ENCODE measurements at places on chromosomes 11 and 22. TPM values are rescaled to one million over a fixed set of nuclear protein-coding genes. Genes with fewer than 3 reads are reported as not detected.
A peak's percentile ranks its signal among the peaks of the same experiment; 100 is the strongest.

DNA sequence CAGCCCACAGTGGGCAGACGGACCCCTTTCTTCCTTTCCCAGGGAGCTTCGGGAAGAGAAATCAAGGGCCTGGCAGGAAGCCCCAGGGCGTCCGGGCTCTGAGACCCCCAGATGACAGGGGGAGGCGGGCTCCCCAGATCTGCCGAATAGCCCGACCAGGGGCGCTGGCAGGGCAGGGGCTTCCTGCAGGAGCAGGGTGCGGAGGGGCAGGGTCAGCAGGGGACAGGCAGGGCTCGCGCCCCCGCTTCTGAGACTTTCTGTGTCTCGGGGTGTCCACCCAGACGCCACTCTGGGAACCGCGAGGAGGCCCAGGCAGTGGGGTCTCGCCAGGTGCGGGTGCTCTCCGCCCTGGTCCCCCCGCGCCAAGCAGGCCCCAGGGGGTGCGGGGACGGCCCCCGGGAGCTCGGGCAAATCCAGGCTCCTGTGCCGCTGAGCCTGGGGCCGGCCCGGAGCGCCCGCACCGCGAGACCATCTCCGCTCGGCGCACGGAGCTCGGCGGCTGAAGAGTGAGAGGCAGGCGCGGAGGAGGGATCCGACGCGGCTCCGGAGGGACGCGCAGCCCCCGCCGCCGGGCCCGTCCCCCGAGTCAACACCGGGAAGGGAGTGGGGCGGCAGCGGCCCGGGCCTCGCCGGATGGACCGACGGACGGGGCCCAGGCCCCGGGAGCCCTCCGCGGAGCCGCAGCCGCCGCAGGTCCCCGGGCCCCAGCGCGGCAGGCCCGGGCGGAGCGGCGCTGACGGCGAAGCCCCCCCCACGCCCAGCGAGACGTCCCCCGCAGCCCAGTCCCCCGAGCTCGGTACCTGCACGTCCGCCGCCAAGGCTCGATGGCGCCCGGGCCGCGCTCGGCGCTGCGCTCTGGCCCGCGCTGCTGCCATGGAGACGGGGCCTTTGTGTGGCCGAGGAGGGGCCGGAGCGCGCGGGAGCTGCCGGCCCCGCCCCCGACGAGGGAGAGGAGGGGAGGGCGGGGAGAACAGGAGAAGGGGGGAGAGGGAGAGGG, at the start of gene PLXNB2:
Gene PLXNB2, minus strand, starts transcription at position 894 of the 997 bp plus-strand sequence. CDS start 17,062 bp downstream, outside the sequence.
- DNase-seq = no peak

DNA sequence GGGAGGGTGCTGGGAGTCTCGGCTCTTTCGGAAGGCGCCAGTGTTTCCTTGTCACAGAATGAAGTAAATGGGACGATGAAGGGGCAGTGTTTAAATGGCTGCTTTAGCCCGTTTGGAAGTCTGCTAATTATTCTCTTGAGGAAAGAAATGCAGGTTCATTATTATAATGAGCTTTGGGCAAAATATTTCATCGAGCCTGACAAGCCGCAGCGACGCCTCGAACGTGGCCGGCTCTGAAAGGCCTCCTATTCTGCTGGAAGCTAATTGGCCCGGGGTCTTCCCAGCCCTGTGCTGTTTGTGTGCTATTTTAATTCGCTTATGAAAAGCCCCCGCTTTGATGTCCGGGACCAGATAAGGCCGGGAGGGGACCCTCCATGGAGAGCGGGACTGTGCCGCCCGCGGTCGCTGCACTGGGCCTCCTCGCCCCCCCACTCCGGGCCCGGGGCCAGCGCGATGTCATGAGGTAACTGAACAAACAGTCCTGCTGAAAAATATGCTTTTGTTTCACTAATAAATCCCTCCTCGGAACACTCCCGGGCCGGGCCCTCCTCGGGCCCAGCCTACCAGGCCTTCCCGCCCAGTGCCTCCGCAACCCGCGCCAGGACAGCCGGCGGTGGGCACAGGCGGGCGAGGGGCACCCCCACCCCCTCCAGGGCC, 78.4 kb downstream of the CDKN1C start:
- DNase-seq = peak; percentile 4

DNA sequence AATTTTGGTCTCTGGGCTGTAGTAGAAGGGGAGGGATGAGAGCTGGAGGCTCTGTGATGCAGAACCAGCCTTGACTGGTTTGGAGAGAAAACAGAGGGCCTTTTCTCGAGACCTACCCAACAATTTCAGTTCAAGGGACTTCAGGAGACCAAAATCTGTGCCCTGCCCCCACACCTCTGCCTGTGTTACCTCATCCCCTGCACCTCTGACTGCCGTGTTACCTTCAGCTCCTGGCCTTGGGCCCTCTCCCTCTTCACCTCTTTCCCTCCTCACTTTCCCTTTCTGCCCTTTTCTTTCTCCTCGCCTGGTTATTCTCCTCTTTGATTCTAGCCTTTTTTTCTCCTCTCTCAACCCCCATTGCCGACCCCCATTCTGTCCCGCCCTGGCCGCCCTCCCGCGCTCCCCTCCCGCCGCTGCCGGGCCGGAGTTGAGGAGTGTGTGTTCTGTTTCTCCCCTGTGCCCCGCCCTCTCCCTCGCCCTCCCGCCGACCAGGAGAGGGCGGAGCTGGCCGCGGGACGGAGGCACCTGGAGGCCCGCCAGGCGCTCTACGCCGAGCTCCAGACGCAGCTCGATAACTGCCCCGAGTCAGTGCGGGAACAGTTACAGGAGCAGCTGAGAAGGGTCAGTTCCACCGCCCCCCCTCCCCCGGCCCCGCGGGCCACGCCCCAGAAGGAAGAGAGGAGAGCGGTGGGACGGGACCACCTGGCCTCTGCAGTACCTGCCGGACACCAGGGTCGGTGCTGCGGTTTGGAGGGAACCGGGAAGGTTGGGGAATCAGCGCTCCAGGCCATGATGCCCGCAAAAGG, 27.2 kb downstream of the PHLDB1 start:
- no peak for DNase-seq

DNA sequence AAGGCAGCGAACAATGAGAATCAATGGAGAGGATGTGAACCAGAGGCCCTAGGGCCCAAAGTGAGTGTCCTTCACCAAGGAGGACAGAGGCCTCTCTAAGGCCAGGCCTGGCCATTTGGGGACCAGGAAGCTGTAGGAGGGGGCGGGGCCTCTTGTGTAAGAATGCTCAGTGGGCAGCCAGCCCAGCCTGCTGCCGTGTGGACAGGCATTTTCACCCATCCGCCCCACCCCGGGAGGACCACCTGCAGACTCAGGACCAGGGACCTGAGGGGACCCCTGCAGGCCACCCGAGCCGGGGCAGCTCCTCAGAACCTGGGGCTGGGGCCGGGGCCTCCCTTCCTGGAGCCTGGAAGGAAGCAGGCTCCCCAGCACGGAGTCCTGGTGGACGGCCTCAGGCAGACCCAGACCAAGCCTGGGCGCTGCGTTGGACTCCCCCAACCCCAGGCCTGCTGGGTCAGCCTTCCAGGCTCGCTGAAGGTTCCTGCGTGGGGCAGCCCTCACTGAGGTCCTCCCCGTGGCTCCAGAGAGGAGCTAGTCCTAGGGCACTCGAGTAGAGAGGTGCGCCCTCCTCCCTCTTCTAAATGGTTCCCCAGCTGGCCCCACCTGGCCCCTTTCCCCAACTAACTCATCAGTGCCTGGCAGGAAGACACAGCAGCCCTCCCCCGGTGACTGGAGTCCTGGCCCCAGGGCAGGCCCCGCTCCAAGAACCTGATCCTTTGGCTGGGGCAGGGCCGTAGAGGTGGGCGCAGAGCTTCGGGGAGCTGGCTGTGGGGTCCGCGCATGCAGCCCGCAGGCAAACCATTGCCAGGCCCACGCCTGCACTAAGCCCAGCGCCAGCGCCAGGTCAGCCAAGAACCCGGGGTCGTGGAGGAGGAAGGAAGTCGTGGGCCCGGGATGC, 1.5 kb upstream of the TRABD start:
- no peak for DNase-seq

- DNase-seq = peak; percentile 54
Measured at GRCh38 chr11:69088676-69089146, 40.0 kb downstream of the TPCN2 start.

- DNase-seq = no peak
Measured at GRCh38 chr11:62854825-62855570, 15.6 kb upstream of the WDR74 start.

The FAT3 gene
- not detected for total RNA-seq

DNA sequence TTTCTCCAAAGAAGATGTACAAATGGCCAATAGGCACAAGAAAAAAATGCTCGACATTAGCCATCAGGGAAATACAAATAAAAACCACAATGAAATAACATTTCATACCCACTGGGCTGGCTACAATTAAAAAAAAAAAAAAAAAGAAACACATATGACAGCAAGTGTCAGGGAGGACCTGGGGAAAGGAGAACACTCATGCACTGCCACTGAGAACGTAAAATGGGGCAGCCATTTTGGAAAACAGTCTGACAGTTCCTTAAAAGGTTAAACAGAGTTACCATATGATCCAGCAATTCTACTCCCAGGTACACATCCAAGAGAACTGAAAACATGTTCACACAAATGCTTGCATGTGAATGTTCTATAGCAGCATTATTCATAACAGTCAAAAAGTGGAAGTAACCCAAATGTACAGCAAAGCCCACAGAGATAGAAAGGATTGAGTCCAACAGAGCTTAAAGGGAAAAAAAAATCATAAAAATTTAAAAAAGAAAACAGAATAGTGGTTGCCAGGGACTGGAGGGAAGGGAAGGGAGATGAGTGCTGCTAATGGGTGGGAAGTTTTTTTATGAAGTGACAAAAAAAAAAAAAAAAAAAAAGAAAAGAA, 48.4 kb upstream of the CYP2D6 start:
- no peak for DNase-seq

The APOA1 gene
- total RNA-seq = not detected

DNA sequence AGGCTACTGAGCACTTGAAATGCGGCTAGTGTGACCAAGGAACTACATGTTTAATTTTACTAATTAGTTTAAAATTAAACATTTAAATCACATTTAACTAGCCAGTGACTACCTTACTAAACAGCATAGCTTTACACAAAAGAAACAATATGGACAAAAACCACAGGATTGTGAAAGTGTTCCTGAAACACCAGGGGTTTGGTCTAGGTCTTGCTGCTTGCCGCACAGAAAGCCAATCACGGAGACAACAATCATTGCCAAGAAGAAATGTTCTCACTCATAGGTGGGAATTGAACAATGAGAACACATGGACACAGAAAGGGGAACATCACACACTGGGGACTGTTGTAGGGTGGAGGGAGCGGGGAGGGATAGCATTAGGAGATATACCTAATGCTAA, 309.5 kb downstream of the C11orf87 start:
- no peak for DNase-seq

DNA sequence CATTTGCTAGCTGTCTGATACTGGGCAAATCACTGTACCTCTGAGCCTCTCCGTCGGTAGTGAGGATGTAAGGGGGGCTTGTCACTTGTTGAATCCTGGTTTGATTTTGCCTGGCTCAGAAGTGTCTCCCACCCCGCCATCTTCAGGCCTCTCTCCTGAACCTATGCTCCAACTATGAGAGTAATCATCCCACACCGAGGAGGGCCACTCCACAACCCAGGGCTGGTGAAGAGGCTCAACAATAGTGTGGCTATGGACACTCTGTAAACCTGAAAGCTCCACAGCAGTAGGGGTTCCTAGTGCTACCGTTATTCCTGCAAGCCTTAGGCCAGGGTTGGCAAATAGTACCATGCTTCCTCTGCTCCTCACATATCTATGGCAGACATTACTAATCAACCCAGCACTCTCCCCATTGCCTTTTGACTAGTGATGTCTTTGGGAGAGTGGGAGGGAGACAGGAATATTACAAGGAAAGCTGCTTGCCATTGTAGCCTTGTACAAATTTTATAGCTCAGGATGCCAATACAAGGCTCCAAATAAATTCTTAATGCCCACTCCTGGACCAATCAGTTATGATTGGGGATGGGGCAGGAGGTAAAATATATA, 134.0 kb upstream of the TEAD1 start:
- DNase-seq = no peak

Data from activated B cell treated with CpG ODN at 0.5 μM for 24 hours (primary cell).